ENCODE measurements at places on chromosomes 13 and 19. TPM values are rescaled to one million over a fixed set of nuclear protein-coding genes. Genes with fewer than 3 reads are reported as not detected.

DNA sequence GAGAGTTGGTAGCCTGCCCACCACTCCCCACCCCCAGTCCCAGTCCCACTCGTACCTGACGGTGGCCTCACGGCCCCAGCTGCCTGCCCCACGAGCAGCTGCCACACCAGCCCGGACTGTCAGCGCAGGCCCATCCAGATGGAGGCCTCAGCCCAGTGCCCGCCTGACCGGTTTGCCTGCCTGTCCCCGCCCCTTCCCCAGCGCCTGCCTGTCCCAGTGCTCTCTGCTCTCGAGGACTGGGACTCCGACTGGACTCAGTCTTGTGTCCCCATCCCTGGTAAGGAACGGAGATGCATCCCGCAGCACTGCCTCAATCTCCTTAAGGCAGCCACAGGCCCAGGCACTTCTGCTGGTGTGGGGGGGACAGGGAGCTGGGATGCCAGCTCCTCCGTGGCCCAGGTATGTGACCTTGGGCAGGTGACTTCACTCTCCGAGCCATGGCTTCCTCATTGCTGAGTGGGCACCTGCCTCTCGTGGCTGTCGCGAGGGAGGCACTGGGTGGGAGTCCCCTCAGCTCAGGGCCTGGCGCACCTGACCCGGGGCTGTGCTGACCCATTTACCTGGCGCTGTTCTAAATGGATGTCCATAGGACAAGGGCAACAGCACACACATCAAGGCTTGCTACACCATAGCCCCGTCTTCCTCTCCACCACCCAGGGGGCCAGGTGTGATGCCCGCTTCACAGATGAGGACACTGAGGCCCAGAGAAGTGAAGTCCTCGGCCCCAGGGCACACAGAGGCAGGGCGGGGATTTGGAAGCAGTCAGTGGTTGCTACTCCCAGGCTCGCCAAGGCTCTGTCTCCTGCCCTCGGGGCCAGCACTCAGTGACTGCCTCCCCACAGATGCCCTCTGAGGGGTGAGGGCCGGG lies at the start of gene NKPD1:
NKPD1 (minus strand) TSS at position 113 of the 868 bp plus-strand sequence. CDS start 832 bp downstream, outside the sequence.
- DNase-seq: no peak

GRCh38 chr13:105804561-105805190 lies 730.8 kb downstream of the EFNB2 start:
- no peak for DNase-seq

- no peak for DNase-seq
Observed at GRCh38 chr13:27953676-27954405, 15.3 kb downstream of the CDX2 start.

DNA sequence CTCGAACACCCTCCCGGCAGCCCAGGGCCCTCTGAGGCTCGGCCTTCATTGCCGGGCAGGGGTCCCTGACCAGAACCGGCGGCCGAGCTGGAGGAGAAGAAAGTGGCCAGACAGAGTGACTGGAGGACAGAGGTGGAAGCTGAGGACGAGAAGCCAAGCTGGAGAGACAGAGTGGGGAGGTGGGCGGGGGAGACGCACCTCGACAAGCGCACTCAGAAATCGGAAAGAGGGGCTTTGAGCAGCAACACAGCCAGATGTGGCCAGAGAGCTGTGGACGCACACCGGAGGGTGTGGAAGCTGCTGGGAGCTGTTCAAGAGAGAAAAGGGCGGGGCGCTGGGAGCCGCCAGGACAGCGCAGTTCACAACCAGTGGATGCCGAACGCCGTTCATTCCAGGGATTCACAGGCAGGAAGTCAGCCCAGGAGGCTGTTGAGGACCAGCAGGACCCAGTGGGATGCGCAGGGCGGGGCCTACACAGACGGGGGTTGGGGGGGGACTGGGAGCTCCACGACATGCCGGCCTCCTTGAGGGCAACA lies 28.2 kb upstream of the C13orf46 start:
- DNase-seq: no peak

DNA sequence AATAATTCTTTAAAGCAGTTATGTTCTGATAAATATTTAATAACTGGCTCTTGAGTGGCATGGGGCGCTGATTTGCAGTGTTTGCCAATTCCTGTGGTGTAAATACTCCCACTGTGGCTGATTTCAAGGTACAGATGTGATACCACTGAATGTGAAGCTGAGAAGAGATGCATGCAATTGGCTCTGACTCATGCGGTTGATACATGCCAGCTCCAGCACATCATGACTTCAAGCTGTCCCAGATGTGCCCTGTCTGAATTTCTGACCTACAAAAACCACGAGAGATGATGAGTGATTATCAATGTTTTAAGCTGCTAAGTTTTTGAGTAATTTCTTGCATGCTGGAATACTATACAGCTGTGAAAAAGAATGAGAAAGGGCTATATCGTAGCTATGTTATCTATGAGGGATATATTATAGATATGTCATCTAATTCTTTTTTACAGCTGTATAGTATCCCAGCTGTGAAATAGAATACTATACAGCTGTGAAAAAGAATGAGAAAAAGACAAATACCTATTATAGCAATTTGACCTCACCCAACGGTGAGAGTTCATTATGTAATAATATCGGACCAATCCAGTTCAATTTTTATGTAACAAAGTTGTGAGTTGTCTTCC lies 7.6 kb upstream of the ACSBG2 start:
- DNase-seq: no peak

DNA sequence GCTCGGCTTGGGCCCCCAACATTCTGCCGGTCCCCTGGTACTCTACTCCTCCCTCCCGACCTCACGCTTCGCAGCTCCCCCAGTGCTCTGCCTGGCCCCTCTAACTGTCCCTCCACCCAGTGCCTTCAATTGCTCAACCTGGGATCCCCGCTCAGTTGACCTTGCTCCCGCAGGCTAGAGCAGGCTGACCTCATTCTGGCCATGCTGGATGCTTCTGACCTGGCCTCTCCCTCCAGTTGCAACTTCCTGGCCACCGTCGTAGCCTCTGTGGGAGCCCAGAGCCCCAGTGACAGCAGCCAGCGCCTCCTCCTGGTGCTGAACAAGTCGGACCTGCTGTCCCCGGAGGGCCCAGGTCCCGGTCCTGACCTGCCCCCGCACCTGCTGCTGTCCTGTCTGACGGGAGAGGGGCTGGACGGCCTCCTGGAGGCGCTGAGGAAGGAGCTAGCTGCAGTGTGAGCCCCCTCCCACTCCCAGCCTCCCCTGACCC lies 3.6 kb downstream of the GTPBP3 start:
- DNase-seq: no peak

GRCh38 chr19:43634506-43634871 lies 5.2 kb downstream of the CADM4 start:
- no peak for DNase-seq

GRCh38 chr13:76936763-76937162 lies 11.5 kb upstream of the ACOD1 start:
- DNase-seq: no peak

- DNase-seq: no peak
Observed at GRCh38 chr13:32504263-32504662, 34.3 kb downstream of the N4BP2L2 start.

DNA sequence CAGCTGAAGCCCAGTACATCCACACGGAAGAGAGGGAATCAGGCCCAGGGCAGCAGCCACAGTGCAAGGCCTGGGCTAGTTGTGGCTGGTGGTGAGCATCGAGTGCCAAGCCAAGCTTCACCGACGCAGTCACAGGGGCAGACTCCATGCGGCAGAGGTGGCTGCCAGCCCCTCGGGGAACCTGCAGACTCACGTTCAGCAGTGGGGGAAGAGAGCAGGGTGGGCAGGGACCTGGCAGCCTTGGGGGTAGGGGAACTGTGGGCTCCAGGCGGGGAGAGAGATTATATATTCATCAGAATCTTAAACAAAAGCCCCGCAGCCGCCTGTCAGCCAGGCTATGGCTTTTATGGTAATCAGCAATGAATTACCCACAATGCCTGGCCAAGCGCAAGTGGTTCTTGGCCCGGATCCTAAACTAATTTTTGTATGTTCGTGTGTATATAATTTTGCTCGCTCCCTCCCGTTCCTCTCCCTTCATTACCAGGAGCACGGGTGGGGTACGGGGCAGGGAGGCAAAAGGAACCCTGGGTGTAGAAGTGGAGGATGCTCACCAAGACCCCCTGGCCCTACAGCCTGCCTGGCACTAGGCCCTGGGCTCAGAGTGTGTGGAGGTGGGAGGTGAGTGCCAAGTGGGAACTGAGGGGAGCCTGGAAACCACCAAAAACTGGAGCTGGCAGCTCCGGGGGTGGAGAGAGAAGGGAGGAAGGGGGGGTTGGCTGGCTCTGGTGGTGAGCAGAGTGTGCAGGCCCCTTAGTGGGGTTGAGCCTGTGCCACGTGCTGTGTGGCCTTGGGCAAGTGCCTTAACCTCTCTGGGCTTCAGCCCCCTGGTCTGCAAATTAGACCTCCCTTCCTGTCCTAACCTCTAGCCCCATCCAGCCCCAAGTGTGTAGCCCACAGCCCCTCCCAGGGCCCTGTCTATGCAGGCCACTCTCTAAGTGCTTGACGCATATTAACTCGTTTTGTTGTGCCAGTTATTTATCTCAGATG lies 31.9 kb downstream of the PTPRS start:
- no peak for DNase-seq

GRCh38 chr13:44191504-44192171 lies 182.0 kb upstream of the SERP2 start:
- no peak for DNase-seq

DNA sequence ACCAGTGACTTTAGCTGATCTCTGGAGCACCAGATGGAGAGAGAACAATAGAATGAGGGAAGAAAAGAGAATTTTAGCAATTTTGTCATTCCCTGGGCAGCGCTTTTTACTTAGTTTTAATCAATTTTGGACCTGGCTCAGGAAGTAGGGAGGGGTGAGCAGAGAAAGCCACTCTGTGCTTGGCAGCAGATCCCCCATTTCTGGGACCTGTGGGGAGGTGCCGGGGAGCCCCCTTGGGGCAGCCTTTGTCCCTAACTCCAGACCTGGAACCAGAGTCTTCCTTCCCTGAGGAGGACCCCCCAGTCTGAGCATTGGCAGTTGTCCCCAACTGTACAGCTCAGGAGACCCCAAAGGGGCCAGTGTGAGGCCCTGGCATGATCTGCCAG lies 10.5 kb downstream of the LYL1 start:
- DNase-seq: no peak

DNA sequence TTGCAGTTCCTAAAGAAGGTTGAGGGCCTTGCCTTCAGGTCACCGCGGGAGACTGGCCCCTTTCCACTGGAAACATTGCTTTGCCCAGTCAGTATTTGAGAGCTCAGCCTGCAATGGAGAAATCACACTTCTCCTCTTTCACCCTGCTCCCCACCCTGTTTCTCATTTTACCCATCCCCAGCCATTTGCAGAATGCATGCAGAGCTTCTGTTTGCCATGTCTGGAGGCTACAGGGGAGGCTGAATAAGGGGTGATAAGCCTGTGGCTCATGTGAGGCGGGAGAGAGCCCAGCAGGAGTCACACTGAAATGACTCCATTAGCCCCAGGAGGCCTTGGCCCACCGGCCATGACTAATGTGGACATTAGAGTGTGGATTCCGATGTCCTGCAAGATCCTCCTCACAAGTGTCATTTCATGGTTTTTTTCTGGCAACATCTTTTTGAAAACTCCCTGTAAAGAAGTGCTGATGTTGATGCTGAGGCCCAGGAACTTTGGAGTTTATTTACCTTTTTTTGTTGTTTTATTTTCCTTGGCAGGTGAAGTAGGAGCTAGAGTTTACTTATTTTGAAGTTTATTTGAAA lies 6.3 kb downstream of the SPINT2 start:
- no peak for DNase-seq

DNA sequence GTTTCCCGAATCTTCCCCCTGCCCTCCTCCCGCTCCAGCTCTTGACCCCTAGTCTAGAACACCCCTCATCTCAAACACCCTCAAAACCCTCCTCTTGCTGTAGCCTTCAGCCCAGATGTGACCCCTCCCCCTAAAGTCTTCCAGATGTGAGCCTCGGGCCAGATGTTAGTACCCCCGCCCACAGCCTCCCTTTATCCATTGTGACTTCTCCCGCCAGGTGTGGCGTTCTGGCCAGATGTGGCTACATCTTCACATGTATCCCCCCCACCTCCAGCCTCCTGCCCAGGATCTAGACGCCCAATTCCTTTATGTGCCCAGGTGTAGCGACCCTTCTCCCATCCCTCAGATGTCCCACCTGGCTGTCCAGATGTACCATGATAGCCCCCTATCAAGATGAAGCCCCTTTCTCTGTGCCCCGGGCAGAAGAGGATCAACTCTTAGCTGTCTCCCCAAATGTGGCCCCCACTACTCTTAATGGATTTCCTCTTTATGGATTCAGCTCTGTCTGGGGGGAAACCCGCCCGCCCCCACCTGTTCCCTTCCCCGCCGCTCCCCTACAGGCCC lies 517 bp upstream of the LTBP4 start:
- DNase-seq: no peak

DNA sequence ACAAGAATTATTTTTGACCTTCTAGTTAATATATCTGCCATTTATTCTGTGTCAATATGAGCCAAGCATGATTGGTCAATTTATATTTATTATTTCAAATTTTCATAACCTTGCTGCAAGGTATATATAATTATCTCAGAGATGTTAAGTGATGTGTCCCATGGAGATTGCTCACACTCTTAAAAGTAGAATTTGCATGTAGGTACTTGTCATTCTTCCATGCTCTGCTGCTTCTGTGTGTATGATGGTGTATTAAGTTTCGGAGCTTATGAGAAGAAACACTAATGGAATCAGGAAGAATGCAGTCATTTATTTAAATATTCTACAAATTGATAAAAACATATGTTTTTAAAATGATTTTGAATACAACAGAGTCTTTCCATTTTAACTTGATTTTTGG lies 586.8 kb upstream of the MIR17HG start:
- DNase-seq: no peak

DNA sequence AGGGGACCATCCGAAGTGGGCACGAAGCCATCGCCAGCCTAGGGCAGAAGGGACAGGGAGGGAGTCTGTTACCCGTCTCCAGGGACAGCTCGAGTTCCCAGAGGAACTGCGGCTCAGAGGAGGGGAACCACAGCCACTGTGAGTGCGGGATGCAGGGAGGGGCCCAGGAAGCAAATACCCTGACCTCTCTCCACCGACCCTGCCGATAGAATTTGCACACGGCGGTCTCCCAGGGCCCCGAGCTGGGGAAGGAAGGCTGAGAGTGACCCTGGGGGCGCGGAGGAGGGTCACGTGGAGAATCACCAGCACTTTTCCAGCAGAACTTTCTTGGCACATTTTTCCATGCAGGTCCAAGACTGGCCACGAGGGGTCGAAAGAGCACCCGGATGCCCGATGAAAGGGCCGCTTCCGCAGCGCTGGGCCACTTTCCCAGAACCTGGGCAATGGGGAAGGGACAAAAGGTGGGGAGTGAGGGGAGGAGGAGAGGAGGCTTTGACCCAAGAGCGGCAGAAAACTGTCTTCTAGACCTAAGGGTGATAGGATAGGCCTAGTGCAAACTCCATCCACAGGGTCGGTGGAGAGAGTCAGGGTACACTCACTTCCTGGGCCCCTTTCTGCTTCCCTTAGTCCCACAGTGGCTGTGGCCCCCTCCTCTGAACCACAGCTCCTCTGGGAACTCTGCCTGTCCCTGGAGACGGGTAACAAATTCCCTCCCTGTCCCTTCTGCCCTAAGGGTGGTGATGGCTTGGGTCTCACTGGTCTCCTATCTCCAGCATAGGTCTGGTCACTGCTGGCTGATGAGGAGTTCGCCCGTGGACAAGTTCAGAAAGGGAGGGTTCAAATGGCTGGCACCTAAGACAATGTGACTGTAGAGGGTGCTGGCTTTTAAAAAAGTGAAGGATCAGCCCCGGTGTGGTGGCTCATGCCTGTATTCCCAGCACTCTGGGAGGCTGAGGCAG lies 5.3 kb upstream of the GPR4 start:
- no peak for DNase-seq

GGN gene
- total RNA-seq: 1.8 TPM

SCEL gene
- 8.5 TPM for total RNA-seq

ZIC2 gene
- total RNA-seq: not detected

HSH2D gene
- 0.92 TPM for total RNA-seq

PSPN gene
- total RNA-seq: 5.2 TPM

ATP4A gene
- not detected for total RNA-seq

TJP3 gene
- total RNA-seq: 3.8 TPM

UCHL3 gene
- total RNA-seq: 104 TPM
